ENCODE measurements at places on chromosomes 5 and 9.

- DNase-seq: peak; percentile 66
These were observed 99.5 kb upstream of the LMX1B start for GRCh38 chr9:126514037-126514821.

GRCh38 chr5:75460942-75461610 is 50.4 kb downstream of the CERT1 start:
- no peak for DNase-seq

DNA sequence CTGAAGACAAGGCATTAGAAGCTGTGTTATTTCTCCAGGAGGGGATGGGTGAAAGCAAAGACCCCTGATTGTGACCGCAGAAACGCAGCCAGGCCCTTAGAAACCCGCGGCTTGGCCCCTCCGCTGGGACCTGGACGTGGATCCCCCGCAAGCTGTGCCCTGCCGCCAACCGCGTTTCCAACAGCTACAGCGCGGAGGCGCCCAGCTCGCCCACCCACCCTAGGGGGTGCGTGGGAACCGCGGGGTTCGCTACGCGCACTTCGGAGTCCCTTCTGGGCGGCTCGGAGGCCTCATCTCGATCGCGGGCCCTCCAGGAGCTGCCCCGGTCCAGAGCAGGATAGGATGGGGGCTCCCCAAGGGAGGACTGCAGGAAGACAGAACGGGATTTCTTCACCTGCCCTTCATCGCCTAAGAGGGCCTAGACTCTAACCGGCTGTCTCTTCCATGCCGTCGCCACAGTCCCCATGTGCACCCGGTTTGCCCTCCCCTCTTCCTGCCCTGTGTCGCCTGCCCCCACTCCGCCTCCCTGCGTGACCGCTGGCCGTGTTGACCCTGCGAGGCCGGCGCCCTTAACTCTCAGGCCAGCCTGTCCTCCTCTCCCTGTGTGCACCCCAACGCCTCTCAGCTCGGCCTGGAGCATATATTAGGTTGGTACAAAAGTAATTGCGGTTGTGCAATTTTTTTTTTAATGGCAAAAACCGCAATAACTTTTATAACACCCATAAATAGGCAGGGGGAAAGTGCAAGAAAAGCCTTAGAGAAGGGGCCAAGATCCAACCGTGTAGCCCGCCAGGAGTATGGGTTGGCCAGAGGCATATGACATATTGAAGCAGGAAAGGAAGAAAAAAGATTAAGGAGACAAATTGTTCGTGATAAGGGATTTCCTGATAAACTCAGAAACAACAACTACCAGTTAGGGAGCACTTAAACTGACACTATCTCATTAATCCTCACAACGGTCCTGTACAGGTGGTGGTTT is 68.1 kb upstream of the FREM1 start:
- no peak for DNase-seq

GRCh38 chr5:19927919-19928318 is 60.1 kb downstream of the CDH18 start:
- no peak for DNase-seq

GRCh38 chr5:14374100-14374499 is 207.5 kb upstream of the OTULINL start:
- DNase-seq: no peak

DNA sequence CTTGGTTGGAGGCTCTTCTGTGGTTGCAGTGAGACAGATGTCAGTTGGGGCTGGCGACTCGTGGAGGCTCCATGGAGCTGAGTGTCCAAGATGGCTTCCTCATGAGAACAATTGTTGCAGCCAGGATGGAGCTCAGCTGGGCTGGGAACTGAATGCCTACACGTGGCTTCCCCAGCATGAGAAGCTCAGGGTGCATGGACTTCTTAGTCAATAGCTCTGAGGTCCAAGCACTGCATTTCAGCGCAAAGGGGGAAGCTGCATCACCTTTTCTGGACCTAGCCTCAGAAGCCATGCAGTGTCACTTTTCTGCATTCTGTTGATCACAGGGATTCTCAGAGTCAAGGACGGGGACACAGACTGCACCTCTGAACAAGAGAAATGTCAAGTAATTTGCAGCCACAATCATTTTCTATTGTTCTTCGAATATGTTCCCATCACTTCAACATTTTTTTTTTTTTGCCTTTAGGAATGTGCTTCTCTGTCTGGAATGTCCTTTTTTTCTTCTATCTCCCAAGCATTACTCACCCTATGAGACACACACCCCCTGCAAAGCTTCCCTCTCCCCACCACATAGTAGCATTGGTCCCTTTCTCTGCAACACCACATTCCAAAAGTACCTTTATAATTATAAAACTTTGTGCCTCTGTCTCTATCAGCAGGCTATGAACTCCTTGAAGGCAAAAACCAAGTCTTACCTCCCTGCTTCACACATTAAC is 57.5 kb upstream of the STK32A start:
- DNase-seq: no peak

- DNase-seq: no peak
These were observed 41.5 kb downstream of the WNK2 start for GRCh38 chr9:93225417-93225816.

- no peak for DNase-seq
These were observed 804 bp downstream of the MED10 start for GRCh38 chr5:6377582-6377904.

DNA sequence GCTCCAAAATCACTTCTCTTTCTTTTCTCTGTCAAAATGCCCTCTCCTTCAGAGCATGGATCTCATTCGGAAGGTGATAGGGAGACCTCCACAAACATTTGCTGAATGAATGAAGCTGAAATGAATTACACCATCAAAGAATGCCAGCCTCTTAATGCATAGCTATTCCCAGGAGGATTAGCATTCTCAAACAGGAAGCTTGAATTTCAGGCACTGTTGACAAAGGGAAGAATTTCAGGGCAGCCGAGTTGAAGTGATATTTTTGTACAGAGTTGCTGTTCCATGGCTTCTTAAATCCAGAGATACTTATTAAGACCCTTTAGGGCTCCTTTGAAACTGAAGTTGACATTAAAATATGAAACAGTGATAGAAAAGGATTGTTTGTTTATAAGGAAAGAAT is 18.8 kb downstream of the HBEGF start:
- DNase-seq: no peak

DNA sequence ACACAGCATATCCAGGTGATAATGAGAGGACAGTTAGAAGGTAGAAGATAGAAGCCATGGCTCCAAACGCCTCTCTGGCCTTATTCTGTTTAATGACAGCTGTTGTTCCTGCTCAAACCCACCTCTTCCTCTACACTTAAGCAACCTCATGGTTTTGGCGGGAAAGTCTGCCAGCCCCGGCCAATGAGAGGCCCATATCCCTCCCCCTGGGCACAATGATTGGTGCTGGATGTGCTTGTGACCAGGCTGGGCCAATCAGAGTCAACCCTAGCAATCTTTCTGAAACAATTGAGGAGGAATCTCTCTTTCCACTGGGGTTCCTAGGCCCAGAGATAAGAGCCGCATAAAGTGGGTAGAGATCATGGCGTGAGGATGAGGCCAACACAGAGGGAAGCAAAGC is 4.8 kb upstream of the GFI1B start:
- no peak for DNase-seq

GRCh38 chr5:67166460-67167285 is 29.9 kb downstream of the CD180 start:
- peak; percentile 23 for DNase-seq

DNA sequence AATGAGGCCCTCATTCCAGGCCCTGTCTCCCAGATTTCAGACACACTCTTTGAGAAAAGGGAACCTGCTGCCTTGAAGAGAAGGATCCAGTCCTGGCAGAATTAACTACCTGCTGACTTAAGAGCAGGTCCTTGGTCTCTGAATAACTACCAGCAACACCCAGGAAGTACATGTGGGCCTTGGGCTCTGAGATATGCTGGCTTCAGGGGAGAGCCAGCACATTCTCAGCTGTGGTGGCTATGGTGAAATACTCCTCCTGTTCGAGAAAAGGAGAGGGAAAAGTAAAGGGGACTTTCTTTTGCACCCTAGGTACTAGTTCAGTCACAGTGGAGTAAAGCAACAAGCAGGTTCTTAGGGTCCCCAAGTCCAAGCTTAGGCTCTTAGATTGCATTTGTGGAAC is 120.0 kb downstream of the HMHB1 start:
- no peak for DNase-seq

GRCh38 chr5:885529-885928 is 7.1 kb downstream of the BRD9 start:
- DNase-seq: peak; percentile 81

DNA sequence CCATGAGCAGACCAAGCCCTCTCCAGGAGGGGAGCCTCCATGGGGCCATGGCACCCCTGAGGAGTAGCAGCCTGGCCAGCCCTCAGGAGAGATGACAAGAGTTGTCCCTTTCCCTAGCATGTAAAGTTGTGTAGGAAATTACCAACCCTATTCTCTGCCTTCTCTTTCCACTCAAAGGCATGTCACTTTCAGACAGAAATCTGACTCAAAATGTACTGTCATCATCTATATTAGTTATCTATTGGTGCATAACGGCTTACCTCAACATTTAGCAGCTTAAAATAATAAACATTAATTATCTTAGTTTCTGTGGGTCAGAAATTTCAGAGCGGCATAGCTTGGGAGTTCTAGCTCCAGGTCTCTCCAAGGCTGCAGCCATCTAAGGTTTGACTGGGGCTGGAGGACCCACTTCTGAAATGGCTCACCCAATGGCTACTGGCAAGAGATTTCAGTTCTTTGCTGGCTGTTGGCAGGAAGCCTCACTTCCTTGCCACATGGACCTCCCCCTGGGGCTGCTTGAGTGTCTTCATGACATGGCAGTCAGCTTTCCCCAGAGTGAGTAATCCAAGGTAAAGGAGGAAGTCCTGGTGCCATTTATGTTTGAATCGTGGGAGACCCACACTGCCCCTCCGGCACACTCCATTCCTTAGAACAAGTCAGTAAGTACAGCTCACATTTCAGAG is 632.3 kb downstream of the CCDC171 start:
- no peak for DNase-seq

GRCh38 chr5:149345892-149346222 is 558 bp downstream of the GRPEL2 start:
- DNase-seq: no peak

GRCh38 chr9:115144706-115145105 is 26.7 kb upstream of the TNC start:
- no peak for DNase-seq

- DNase-seq: no peak
These were observed 1857.8 kb upstream of the WWC1 start for GRCh38 chr5:166433679-166434078.

GRCh38 chr5:172370237-172370640 is 84.1 kb downstream of the SH3PXD2B start:
- DNase-seq: peak; percentile 64
